ENCODE measurements at places on chromosomes 1 and 21.

GRCh38 chr21:27448960-27449359 is 482.1 kb upstream of the ADAMTS5 start:
- DNase-seq: no peak

GRCh38 chr1:208332774-208333126 is 88.6 kb upstream of the PLXNA2 start:
- DNase-seq: no peak

DNA sequence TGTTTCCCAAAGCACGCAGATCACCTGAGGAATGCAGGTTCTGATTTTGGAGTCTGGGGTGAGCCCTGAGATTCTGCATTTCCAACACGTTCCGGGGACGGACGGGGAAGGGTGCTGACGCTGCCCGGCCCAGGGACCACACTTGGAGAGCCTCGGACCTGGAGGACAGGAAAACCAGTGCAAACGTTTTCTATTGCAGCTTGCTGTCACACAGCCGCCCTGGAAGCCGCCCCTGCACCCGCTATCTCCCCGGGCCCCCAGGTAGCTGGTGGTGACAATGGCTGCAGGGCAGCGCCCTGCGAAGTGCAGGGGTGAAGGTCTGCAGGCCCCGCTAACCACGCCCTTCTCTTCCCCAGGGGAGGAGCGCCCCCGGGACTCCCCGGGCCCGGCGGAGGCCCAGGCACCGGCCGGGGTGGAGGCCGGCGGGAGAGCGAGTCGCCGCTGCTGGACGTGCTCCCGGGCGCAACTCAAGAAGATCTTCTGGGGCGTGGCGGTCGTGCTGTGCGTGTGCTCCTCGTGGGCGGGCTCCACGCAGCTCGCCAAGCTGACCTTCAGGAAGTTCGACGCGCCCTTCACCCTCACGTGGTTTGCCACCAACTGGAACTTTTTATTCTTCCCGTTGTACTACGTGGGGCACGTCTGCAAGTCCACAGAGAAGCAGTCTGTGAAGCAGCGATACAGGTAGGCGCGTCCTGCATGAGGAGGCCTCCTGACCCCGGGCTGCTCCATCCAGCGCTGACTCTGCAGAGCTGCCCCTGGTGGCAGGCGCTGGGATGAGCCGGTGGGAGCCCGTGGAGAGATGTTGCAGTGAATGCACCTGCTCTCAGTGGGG is 142.0 kb upstream of the COA6 start:
- DNase-seq: no peak

GRCh38 chr1:10631811-10632593 is 157.3 kb downstream of the PEX14 start:
- DNase-seq: no peak

GRCh38 chr1:228041316-228041715 is 34.5 kb downstream of the WNT3A start:
- DNase-seq: no peak

GRCh38 chr1:11321656-11322491 is 48.9 kb downstream of the UBIAD1 start:
- no peak for DNase-seq

GRCh38 chr1:160879056-160879455 is 5.9 kb downstream of the ITLN1 start:
- no peak for DNase-seq

- DNase-seq: no peak
These were observed 19.4 kb upstream of the USP1 start for GRCh38 chr1:62417351-62417999.

DNA sequence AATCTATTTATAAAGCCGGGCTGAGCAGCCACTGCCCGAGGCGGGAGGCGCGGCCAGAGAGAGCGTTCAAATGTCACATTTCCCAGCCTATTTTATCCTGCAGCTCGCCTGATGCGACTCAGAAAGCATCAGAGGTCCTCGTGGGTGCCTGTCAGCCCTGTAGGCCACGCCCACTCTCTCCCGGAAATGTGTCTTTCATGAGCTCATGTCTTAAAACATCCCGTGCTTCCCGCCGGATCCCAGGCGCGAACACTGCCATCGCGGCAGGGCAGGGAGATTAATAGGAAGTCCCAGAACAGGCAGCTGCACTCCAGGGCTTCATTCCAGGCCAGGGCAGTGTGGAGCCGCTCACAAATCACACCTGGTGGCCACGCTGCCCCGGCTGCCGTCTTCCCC is 117.5 kb downstream of the PRDM16 start:
- DNase-seq: no peak

DNA sequence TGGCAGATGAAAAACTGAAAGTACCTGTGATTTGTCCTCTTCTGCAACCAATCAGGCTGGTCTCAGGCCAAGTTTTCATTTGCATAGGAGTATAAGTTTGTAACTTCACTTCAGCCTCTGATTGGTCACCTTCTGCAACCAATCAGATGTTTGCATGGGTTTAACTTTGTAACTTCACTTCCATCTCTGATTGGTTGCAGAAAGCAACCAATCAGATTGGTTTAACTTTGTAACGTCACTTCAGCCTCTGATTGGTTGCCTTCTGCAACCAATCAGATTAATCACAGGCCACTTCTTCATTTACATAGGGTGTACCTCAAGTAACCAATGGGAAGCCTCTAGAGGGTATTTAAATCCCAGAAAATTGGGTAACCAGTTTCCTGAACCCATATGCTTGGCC is 18.9 kb upstream of the TUT4 start:
- DNase-seq: no peak

DNA sequence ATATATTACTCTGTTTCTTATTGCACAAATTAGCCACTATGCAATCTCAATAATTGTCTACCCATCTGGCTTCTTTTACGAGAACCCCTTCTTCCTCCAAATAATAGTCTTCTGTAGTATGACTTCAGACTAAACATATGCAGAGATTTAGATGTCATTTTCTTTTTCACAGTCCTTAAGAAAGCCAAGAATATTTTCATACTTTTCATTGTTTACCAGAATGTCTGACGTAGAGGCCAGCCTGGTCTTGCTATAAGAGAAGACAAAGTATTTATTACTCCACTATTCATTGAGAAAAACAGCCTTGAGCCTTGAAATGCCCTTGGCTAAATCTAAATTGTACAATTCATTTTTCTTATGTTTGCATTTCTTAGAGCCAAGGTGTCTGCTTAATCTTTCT is 714.9 kb upstream of the CXADR start:
- no peak for DNase-seq

DNA sequence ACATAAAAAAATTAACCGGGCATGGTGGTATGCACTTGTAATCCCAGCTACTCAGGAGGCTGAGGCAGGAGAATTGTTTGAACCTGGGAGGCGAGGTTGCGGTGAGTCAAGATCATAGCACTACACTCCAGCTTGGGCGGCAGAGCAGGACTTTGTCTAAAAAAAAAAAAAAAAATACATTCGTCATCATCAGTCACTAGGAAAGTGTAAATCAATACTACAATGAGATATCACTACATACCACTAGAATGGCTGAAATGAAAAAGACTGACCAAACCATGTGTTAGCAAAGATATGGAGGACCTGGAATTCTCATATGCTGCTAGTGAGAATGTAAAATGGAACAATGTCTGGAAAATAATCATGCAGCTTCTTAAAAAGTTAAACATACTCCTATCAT is 9.3 kb downstream of the SPATA45 start:
- DNase-seq: no peak

DNA sequence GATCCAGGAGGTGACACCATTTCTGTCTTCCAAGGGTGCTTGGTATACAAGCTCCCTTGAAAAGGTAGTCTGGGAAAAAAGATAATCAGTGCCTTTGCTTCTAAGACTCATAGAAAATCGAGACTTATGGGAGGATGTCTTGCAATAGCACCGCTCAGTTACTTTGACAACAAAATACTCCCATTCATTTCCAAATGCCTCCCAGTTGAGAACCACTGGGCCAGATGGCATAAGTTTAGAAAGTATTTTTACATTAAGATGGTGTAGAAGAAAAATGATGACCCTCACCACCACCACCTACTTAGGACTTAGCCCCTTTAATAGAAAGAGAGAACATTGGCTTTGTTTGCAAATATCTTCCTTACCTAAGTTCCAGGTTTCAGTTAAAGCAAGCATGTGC is 4.6 kb downstream of the TRMT13 start:
- no peak for DNase-seq

- DNase-seq: no peak
These were observed 413.3 kb upstream of the ZRANB2 start for GRCh38 chr1:71494163-71494562.

- DNase-seq: no peak
These were observed 1207.5 kb upstream of the ADGRL2 start for GRCh38 chr1:80593197-80593596.

DNA sequence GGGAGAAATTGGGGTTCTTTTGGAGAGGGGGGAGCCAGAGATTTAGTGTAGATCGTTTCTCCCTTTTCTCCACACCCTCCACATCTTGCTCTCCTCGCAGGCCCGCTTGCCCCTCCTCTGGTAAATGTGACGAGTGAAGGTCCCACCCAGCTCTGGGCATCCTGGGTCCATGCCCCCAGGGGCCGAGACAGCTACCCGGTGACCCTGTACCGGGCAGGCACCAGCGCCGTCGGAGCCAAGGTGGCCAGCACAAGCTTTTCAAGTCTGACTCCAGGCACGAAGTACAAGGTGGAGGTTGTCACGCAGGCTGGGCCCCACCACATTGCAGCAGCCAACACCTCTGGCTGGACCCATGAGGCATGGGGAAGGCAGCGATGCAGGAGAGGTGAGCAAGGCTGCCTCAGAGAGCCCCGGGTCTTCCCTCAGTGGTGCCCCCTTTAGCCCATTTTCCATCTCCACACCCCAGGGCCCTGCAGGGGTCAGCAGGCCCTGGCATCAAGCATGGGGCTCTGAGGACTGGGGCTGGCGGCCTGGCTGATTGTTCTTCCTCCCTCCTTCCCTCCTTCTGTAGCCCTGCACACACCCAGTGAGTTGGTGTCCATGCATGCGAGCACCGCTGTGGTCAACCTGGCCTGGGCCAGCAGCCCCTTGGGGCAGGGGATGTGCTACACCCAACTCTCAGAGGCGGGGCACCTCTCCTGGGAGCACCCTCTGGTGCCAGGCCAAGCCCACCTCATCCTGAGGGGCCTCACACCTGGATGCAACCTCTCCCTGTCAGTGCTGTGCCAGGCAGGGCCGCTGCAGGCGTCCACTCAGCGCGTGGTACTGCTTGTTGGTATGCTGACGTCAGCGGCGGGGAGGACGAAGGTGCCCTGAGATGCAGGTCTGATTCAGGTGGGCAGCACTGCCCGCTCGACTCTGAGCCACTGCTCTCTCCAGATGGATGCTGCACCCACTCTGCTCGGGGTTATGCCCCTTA is 16.4 kb upstream of the LGR6 start:
- no peak for DNase-seq

DNA sequence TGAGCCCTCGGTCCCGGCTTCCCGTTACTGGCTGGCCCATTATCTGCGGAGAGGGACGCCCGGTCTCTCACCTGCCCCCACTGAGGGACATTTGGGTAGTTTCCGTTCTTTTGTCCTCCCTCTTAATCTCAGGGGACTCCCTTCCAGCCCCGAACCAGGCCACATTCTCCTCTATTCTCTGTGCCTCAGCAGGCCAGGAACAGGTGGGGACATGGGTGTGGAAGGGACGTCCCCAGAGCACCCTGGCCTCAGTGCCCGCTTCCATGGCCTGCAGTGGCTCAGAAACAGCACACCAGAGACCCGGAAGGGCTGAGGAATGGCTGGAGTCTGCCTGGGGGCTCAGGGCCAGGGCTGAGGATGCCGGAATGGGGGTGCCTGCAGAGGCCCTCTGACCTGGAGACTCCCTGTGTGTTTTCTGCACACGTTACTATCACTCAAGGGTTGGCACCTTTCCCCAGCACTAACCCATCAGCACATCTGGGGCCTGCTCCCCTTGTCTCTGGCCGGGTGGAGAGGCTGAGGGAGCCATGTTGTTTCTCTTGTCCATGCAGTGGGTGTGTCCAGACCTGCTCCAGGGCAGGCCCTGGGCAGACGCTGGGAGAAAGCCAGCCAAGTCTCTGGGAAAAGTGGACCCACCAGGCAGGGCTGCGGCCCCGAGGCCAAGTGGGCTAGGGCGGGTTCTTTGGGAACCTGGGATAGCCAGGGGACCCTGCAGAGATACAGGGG is 10.0 kb upstream of the DNMT3L start:
- no peak for DNase-seq

- no peak for DNase-seq
These were observed 41.2 kb downstream of the OPRD1 start for GRCh38 chr1:28853093-28853742.

- DNase-seq: no peak
These were observed 42.6 kb downstream of the PCNT start for GRCh38 chr21:46366561-46366960.

GRCh38 chr1:185317886-185318310 is 855 bp upstream of the IVNS1ABP start:
- DNase-seq: peak; percentile 50

GRCh38 chr1:41020654-41021053 is 871 bp downstream of the SLFNL1 start:
- DNase-seq: no peak

- DNase-seq: no peak
These were observed 553 bp upstream of the STMN1 start for GRCh38 chr1:25906644-25907300.

- DNase-seq: no peak
These were observed 31.5 kb upstream of the RNF187 start for GRCh38 chr1:228455715-228456114.

- no peak for DNase-seq
These were observed 23.2 kb downstream of the SLC44A5 start for GRCh38 chr1:75587692-75588091.

GRCh38 chr1:154104433-154105082 is 50.3 kb downstream of the NUP210L start:
- DNase-seq: no peak

GRCh38 chr1:67683316-67683715 is 1.7 kb upstream of the GADD45A start:
- no peak for DNase-seq

DNA sequence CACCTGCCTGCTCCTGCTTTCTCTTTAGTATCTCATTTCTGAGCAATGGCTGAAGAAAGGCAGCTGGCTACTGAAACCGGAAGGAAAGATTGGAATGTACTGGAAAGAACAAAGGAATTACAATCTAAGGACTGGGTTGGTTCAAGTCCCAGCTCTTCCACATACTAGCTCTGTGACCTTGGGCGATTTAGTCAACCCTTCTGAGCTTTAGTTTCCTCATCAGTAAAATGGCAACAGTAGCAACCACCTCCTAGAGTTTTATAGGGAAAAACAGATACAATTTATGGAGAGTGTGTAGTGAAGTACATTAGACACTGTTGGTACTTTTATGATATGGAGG is 158.8 kb downstream of the KAZN start:
- DNase-seq: no peak

DNA sequence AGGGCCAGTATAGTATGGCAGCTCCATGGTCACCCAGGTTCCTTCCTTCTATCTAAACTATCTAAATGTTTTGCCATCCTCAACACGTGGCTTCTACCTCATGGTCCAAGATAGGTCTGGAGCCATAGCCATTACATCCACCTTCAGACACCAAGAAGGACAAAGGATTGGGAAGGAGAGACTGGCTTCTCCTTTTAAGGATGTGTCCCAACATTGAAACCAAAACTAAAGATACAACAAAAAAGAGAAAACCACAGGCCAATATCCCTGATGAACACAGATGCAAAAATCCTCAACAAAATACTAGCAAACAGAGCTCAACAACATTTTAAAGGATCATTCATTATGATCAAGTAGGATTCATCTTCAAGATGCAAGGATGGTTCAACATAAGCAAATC is 24.8 kb downstream of the HSD11B1 start:
- DNase-seq: no peak
